ENCODE measurements at places on chromosomes 4 and X.

DNA sequence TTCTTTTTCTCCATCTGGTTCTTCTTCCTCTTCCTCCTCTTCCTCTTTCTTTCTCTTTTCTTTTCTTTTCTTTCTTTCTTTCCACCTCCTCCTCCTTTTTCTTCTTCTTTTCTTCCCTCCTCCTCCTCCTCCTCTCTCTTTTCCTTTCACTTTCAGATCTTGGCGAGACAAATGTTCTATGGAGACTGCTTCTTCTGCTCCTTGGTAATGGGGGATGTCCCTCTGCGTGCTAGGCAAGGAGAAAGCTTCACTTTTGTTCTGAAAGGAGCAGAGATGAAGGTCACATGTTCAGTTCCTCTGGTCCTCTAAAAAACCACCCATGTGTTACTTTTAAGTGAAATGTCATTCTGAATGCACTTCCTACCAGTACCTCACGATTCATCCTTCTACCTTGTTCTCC, 33.2 kb downstream of the NBDY start:
- no peak for DNase-seq

DNA sequence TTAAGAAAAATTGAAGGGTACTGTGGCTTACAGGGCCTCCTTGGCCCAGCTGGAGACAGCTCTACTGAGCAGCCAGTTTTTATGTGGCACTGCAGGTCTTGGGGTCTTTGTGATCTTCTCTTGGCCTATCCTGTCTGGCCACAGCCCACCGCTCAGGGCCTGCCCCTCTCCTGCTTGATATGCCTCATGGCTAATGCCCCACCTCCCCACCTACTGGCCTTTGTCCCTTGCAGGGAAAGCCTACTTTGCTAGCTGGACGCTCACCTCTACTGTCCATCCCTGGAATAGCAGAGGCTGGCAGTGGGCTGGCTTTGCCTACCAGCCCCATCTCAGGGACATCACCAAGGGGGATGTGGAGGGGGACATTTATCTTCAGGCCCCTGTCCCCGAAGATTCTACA, 134.1 kb downstream of the PJA1 start:
- no peak for DNase-seq

DNA sequence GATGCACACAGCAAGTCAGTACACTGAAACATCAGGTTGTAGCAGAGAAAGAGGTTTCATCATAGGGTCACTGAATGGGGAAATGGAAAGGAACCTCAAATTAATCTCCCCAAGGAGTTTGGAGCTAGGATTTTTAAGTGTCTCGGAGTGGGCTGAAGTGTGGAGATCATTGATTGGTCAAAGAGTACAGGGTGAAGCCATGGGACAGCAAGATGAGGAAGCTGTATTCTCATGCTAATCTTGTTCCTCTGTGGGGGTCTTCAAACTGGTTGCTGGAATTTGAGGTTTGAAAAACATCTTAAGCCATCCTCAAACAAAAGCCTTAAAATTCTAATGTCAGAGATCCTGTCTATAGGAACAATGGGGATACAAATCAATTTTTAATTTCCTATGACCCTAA, 78.8 kb upstream of the TEX13A start:
- DNase-seq, result no peak

DNA sequence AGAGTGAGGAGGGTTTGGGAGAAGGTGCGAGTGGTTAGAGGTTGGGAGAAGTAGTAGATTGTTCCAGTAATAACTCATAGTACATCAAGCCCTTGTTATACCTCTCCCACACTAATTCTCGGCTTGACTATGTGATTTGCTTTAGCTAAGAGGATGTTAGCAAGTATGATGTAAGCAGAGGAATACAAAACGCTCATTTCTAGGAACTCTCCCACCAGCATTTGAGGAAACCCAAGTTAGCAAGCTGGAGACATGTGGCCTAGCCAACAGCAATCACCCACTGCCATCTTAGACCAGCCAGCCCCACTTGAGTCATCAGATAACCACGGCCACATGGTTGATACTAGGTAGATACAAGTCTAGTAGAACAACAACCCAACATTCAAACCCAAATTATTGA, 14.2 kb downstream of the FTHL17 start:
- DNase-seq, result no peak

DNA sequence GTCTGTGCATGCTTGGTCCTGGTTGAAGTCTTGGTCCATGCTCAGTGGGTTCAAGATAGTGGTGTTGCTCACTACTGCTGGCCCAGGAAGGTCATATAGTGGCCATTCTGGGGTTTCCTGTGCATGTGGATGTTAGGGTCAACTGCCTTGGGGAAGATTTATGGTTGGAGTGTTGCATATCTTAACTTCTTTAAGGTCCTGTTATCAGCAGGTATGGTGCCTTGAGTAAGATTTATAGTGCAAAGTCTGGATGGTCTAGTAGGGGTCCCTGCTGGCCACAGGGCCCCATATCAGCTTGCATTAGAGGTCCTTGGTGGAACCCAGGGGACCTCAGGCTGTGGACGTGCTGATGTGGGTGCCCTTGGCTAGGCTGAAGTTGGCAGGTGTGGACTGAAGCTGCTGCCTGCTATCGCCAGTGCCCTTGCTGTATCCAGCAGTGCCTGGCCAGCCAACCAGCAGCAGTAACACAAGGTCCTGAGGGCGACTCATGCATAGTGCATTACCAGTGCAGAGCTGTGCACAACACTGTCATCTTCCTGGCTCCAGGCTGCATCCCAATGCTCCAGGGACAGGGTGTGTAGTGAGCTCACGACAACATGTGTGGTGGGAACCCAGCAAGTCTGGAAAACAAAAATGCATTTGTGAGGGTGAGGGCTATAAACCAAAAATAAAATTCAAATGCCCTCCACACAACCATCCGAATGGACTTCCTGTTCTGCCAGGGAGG, 61.0 kb downstream of the BEX3 start:
- no peak for DNase-seq

DNA sequence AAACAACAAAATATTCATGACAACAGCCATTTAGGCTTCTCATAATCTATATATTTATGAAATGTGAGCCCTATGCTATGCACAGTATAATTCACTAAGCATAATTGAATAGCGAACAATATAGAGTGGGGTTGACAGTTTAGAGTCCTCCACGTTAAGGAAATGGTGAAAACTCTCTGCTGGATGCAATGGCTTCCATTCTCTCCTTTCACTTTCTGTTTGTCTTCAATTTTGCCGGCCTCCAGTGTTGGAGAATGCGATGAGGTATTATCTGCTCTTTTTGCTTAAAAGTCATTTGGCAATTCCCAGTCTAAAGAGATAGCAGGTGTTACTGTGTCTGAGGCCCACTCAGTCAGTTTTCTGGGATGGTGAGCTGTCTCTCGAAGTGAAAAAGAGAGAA, 52.1 kb downstream of the NPY5R start:
- DNase-seq, result no peak
